ENCODE measurements at places on chromosomes 11 and 22.
A peak's percentile ranks its signal among the peaks of the same experiment; 100 is the strongest.

- no peak for DNase-seq
Measured at GRCh38 chr22:40408718-40409612, 38.6 kb downstream of the SGSM3 start.

- DNase-seq: no peak
Measured at GRCh38 chr22:46004105-46004866, 27.3 kb upstream of the WNT7B start.

DNA sequence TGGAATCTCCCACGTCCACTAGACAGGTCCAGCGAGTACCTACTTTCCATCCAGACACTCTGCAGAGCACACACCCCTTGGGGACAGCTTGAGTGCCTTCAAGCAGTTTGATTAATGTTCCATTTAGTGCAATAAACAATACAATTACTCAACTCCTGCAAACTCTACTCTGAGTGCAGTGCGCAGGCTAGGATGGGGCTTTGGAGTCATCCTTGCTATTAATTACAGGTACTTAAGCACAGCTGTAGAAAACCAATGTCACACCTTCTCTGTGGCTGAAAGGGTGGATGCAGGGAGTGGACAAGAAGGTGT is 82.6 kb downstream of the MN1 start:
- DNase-seq: no peak

GRCh38 chr22:41242396-41243117 is 1.8 kb upstream of the CHADL start:
- no peak for DNase-seq

- DNase-seq: no peak
Measured at GRCh38 chr11:44327730-44328129, 17.8 kb upstream of the ALX4 start.

- no peak for DNase-seq
Measured at GRCh38 chr11:69643646-69644045, 2.7 kb downstream of the CCND1 start.

- no peak for DNase-seq
Measured at GRCh38 chr22:45621836-45622600, 49.6 kb upstream of the ATXN10 start.

GRCh38 chr11:126383339-126384335 is 28.2 kb downstream of the ST3GAL4 start:
- DNase-seq: no peak

- DNase-seq: no peak
Measured at GRCh38 chr11:4092026-4092425, 2.6 kb upstream of the RRM1 start.

DNA sequence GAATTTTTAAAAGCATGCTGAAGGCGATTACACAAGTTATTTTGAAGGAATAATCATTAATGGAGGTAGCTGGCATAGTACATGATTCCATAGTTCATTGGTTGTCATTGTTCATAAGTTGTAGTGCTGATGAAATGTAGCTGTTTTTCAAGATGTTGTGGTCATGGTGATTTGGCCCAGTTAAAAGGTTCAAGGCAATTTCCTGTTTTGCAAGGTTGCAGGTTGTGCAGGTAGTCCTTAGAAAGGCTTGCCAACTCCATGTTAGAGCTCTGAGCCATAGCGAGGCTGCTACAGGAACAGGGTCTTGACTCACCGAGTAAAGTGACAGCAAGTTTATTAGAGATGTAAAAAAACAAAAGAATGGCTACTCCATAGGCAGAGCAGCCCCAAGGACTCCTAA is 95.8 kb upstream of the CHORDC1 start:
- no peak for DNase-seq

DNA sequence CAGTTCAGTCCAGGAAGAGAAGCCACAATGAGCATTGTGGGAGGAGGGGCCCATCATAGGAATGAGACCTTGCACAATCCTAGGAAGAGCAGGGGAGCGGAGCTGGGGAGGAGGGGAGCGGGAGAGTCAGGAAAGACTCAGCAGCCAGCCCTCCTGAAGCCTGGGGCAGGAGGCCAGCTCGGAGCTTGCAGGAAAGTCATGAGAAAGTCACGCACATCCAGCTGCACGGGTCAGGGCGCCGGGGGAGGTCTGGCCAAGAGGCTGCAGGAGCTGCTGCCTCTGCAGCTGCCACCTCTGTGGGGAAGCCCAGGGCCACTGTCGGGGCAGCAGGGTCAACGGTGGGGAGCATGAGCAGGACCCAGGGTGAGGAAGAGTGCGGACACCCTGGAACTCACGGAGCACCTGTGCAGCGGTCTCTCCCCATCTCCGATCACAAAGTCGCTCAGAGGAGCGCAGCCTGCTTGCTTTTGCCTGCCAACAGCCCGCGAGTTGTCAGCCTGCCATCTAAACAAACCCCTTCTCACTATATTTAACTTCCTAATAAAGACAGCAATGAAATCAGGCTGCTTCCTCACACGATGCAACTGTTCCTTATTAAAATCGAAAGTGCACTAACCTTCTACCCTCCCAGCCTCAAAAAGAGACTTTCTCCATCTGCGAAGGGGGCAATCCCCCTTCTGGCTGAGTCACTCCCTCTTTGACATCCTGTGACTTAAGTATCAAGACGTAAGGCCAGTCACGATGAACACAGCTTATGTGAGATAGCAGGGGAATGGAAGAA is 52.9 kb upstream of the RTL6 start:
- no peak for DNase-seq

- no peak for DNase-seq
Measured at GRCh38 chr11:113493206-113493605, 18.0 kb upstream of the DRD2 start.

- DNase-seq: no peak
Measured at GRCh38 chr22:47872761-47873535, 1110.5 kb downstream of the TBC1D22A start.

DNA sequence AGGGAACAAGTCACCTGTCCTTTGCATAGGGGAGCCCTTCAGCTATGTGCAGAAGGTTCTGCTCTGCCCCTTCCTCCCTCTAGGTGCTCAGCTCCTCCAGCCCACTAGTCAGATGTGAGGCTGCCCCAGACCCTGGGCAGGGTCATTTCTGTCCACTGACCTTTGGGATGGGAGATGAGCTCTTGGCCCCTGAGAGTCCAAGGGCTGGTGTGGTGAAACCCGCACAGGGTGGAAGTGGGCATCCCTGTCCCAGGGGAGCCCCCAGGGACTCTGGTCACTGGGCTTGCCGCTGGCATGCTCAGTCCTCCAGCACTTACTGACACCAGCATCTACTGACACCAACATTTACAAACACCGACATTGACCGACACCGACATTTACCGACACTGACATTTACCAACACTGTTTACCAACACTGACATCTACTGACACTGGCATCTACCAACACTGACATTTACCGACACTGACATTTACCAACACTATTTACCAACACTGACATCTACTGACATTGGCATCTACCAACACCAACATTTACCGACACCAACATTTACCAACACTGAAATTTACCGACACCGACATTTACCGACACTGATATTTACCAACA is 71.9 kb upstream of the PPP6R3 start:
- no peak for DNase-seq

- DNase-seq: no peak
Measured at GRCh38 chr11:103870821-103871309, 165.6 kb upstream of the DDI1 start.

GRCh38 chr22:45948081-45948648 is 28.8 kb downstream of the WNT7B start:
- DNase-seq: no peak

- DNase-seq: no peak
Measured at GRCh38 chr11:37182031-37182430, 584.0 kb upstream of the RAG2 start.

DNA sequence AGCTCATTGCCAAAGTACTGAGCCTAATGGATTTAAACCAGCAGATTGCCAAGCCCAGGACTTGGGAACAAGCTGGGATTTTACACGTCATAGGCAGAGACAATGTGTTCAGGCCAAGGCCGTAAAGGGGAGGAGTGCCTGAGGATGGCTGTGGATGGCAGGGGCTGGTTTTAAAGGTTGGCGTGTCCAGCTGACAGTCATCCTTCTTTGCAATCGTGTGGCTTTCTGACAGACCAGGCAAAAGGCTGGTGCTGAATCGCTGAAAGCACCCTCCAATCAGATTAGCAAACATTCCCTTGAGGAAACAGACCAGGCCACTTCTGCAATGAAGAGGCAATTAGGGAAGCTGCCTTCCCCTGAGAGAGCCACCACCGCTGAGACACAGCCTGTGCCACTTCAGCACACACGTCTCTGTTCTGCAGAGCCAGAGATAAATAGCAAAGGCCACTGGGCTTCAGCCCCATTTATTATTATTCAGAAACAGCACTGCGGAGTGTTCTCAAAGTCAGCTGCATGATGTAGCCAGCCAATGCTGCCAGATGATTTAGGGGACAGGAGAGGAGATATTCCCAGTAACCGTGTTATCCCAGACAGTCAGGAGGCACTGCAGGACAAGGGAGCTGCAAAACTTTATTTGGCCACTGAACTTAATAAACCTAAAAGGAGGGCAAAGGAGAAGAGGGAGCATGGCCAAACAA is 54.2 kb upstream of the CSNK2A3 start:
- DNase-seq: no peak

DNA sequence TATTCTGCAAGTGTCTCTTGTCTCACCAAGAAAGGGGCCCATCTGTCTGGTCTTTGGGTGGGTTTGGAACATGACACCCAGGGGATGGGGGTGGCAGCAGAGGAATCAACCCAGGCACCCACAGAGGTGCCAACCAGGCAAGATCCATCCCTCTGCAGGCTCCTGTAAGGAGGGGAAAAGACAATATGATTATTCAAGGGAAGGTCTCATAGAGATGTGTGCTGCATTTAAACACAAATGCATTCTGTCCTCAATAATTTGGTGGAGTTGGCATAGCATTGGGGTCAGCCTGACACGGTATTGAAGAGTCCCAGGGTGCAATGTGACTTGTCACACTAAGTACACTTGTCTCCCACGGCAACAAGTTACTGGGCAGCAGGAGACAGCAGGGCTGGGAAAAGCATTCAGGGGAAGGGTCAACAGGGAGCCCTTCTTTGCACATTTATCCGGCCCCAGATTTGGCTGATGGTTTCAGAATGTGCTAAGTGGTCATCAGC is 33.1 kb upstream of the SPON1 start:
- DNase-seq: no peak

DNA sequence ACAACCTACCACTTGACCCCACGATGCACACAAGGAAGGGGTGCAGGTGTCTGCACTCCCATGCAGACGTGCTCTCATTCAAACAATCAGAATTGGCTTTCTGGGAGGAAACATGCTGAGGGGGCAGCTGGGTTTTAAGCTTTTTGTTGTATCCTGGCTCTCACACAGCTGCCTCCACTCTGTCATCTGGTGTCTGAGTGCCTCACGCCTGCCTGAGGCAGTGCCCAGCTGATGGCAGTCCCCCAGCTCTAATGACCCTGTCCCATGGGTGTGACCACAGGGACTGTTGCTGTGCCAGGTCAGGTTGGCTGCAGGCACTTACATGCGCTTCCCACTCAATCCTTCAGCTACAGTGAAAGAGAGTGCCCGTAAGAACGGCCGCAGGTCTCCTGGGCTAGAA is 53.7 kb downstream of the ARFGAP3 start:
- no peak for DNase-seq

GRCh38 chr11:94132152-94132558 is 3.5 kb downstream of the PANX1 start:
- no peak for DNase-seq

- no peak for DNase-seq
Measured at GRCh38 chr11:10664496-10664895, 29.1 kb downstream of the IRAG1 start.

DNA sequence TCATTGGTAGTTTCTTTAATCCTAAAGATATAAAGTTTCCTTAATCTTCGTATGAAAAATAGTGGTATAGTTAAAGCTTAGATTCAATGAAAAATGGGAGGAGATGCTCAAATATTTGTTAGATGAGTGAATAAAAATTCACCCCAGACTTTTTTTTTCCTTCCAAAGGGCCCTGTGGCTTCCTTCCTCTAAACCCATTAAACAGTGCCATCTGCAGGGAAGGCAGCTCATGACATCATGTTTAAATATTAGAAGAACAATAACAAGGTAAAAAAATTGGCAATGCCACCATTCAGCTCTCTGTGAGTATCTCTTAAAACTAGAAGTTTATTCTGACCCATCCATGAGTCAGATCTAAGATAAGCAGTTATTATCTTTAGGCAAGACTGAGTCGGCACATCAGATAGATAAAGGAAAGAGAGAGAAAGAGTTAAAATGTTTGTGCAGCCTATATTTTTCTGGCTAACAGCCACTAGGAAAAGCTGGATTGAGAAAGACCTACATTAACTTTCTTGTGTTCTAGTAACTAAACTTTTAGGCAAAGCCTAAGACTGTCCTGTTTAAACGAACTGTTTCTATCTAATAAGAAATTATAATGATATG is 19.1 kb upstream of the OOSP1 start:
- DNase-seq: no peak

DNA sequence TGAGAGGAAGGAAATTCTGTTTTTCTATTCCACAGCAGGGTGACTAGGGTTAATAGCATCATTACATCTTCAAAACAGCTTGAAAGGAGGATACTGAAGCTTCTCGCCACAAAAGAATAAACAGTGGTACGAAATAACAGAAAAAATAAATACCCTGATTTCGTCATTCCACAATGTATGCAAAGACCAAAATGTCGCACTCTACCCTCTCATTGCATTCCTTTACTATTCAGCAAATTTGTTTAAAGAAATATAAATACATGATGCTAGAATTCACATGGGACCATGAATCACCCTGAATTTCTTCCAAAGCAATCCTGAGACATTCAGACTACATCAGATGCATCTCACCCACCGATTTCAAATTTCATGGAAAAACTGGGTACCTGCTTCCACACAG is 112.3 kb upstream of the TOP3B start:
- no peak for DNase-seq

- no peak for DNase-seq
Measured at GRCh38 chr11:46519351-46519750, 74.5 kb downstream of the AMBRA1 start.

- DNase-seq: no peak
Measured at GRCh38 chr11:16186680-16187079, 169.7 kb downstream of the SOX6 start.

GRCh38 chr11:65642014-65642671 is 4.2 kb downstream of the SIPA1 start:
- no peak for DNase-seq

- DNase-seq: no peak
Measured at GRCh38 chr11:47188259-47188658, 2.0 kb upstream of the PACSIN3 start.

- DNase-seq: peak; percentile 79
Measured at GRCh38 chr22:50341977-50342650, 1.0 kb upstream of the PPP6R2 start.

DNA sequence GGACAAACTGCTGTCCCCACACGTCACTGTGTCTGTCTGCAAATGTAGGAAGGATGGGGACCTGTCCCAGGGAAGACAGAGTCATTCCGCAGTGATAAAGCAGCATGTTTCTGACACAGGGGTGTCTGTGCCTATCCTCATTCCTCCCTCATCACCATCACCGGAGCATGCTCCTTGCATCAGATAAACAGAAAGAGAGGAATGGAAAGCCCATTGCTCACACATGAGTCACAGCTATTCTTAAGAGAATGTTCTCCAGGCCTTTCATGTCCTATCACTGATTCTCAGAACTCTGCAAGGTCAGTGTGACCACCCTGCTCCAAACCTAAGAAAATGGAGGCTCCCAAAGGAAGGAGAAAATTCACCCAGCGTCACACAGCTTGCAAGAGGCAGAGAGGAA is 38.9 kb downstream of the ZNF195 start:
- DNase-seq: no peak

- DNase-seq: no peak
Measured at GRCh38 chr11:21553795-21554194, 639.1 kb upstream of the ANO5 start.

Data from hypothalamus (tissue), 51 donors.